ENCODE measurements at places on chromosomes 5 and 9. TPM values are rescaled to one million over a fixed set of nuclear protein-coding genes. Genes with fewer than 3 reads are reported as not detected.

GRCh38 chr9:87350915-87351314, 146.8 kb upstream of the DAPK1 start:
- no peak for DNase-seq

DNA sequence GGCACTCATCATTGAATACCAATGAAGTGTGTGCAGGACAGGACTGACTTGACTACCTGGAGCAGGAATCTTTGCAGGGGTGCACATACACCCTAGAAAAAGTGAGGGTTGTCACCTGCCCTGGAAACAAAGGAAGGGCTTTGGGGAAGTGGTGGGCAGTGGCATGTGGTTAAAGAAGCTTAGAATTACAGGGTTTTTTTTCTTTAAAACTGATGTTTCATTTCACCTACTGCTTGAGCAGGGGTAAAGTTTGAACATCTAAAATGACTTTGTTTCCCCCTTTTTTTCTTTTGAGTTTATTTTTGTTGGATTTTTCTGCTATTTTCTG, 2.0 kb upstream of the KDM3B start:
- no peak for DNase-seq

GRCh38 chr5:96816411-96816939, 8.7 kb upstream of the ERAP1 start:
- DNase-seq, result no peak

- no peak for DNase-seq
These were observed 42.5 kb upstream of the RIC1 start for GRCh38 chr9:5586391-5586802.

GRCh38 chr9:89410641-89411350, 87.1 kb downstream of the SEMA4D start:
- no peak for DNase-seq

DNA sequence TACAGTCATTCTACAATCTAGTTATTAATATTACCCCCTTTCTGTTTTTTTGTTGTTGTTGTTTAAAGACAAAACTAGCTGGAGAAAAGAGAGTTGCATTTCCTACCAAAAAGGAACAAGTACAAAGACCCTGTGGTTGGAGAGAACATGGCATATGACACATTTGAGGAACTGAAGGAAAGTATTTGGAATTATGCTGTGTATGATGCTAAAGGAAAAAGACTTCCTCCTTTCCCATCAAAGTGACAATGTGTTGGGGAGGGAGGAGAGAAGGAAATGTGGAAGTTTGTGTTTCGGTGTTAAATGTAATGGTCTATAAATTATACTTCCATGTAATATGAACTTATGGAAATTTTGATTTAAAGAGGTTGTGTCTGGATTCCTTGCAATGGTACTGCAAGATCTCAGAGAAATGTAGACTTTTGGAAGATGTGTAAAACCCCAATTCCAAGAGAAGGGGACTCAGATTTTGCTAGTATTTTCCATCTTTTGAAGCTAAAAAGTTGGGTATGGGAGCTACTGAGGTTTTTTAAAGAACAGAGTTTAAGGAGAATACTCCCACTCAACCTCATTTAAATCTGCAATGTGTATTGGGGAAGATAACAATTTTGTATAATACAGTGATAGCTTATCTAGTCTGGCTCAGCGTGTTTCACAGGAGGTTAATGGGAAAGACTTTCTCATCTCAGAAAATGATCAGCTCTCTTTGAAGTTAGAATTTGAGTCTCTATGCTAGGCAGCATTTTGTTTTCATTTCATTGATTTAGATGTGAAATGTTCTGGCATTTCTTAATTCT, 15.4 kb upstream of the TNFSF8 start:
- no peak for DNase-seq

DNA sequence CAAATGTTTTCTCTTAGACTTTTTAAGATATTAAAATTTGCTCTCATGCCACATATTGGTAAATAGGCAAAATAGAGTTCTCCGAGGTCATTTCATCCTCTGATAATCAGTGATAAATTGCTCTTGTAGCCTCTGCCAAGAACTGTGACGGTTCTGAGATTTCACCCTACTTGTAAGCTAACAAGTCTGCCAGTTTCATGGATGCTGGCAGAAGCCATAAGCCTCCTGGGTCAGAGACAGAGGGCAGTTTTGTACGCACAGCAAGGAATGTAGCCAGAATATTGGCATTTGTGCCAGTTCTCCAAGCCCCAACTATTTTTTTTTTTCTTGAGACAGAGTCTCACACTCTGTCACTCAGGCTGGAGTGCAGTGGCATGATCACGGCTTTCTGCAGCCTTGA, 945.0 kb upstream of the WWC1 start:
- DNase-seq, result no peak

DNA sequence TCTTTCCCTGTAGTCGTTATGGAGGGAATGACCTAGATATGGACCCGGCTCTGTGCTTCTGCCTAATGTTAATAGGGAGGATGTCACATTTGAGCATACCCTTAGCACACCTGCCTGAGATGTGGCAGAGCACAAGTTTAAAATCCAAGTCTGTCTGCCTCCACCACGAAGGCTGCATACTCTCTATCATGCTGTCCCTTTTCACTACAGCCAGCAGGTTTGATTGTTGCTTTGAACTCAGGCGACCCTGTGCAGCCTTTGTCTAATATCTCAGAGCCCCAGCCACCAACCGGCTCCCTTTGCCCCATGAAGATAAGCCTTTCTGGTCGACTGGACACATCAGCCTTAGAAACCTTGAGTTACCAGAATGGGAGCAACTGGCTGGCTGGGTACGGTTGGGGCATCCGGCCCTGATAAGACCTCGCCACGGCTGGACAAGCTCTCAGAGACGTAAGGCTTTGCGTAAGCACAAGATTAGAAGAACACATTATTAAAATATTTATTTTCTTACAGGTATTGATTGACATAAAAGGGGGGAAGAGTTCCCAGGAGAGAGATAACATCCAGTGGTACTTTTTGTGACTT, 222.0 kb upstream of the TRIM32 start:
- DNase-seq, result no peak

GRCh38 chr5:136076881-136077445, 48.2 kb downstream of the TGFBI start:
- DNase-seq, result no peak

DNA sequence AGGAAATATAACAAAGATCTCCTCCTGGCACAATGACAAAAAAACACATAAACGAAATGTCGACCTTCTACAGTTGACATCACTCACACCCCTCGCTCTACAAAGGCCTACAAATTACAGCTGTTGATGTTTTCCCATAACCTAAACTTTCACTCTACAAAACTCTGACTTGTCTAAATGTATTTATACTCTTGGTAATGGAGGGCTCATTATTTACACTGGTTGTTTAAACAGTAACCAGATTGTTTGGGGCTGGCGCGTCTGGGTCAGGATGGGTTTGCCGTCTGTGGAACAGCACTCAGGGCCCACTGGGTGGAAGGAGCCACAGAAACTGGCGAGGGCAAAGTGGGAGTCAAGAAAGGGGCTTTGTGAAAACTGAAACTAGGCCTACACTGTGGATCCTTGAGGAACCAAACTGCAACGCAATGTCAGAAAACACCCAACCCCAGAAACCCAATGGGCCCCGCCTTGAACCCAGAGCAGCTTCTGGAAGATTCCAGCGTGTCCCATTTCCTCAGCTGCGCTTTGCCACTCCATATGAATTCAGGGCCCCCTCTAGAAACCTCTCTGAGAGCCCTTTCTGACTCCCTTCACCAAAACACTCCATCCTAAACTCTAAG, 136.7 kb downstream of the ROR2 start:
- no peak for DNase-seq

GRCh38 chr5:159838551-159839222, 77.6 kb upstream of the ADRA1B start:
- no peak for DNase-seq

Gene BARHL1
- not detected for polyA plus RNA-seq

Gene CDX1
- polyA plus RNA-seq, result 0.89 TPM

Gene SH3PXD2B
- 31.5 TPM for polyA plus RNA-seq

Gene INSL4
- polyA plus RNA-seq, result not detected

Gene CLIC3
- not detected for polyA plus RNA-seq

Gene FGF10
- polyA plus RNA-seq, result 7.5 TPM

Gene WDR38
- 0.37 TPM for polyA plus RNA-seq

Gene CCDC192
- 0.55 TPM for polyA plus RNA-seq

Gene ZNF462
- polyA plus RNA-seq, result 25.9 TPM

Gene DNAJC25
- polyA plus RNA-seq, result 15.3 TPM

Gene SMIM33
- not detected for polyA plus RNA-seq

Gene HOMER1
- 25.7 TPM for polyA plus RNA-seq

Gene FUT7
- polyA plus RNA-seq, result 0.06 TPM

Gene MARCHF11
- polyA plus RNA-seq, result 3.0 TPM
